NCI-H526 treated with DMSO at 0.1 percent for 48 hours (cell line): ENCODE measurements at places on chromosomes 5 and 9.

- no peak for DNase-seq
Observed at GRCh38 chr9:4962085-4962484, 23.0 kb upstream of the JAK2 start.

- no peak for DNase-seq
Observed at GRCh38 chr9:17291766-17292165, 156.9 kb downstream of the CNTLN start.

- no peak for DNase-seq
Observed at GRCh38 chr9:92887880-92888338, 10.1 kb upstream of the ZNF484 start.

- no peak for DNase-seq
Observed at GRCh38 chr9:133760713-133761290, 22.6 kb upstream of the SARDH start.

GRCh38 chr9:15915711-15916110, 362.9 kb downstream of the CCDC171 start:
- no peak for DNase-seq

GRCh38 chr5:111741278-111741677, 15.7 kb downstream of the NREP start:
- peak; percentile 31 for DNase-seq

DNA sequence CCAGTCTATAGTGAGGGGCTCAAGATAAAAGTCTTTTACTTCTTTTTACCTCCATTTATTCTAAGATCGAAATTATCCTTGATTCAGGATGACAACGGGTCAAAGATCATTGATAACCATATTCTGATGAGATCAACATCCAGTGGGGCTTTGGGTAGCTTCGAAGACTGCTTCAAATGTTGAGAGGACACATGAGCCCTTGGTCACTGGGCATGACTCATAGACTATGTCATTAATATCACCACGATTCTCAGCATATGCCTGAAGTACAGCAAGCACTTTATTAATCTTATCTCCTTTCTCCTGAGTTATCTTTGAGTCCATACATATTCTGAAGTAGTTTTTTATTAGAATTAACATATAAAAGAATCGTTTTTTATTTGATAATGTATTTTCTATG, 117.1 kb upstream of the DAB2 start:
- DNase-seq, result no peak

GRCh38 chr9:72557549-72557948, 36.1 kb downstream of the TMC1 start:
- no peak for DNase-seq

DNA sequence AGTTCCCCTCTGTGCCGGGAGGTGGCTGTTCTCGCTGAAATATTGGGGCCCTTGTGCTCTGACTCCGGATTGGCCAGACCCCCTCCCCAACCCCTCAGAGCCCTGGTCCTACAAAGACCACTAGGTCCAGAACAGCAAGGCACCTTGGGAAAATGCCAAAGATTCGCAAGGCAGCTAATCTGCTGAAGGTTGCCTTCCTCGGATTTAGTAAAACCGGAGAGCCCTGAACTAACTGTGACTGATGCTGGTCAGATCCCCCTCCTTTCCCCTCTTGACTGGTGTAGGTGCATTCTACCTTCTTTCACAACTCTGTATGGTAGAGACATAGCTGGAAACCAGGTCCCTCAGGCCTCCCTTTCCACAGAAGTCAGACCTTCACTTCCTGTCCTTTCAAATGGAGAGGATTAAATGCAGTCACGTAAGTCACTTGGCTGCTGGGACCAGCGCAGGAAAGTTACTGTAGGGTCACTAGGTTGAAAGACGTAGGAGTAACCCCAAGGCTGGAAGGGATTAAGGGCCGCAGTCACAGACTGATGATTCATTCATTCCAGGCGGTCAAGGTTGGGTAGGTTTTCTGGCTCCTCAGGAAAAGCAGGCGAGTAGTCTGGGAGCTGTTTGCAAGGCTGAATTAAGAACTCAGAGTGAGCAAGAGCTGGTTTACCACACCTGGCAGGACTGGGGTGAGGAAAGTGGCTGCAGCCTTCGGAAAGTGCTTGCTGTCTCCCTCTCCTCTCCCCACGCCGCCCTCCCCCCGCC, 5.3 kb downstream of the BARX1 start:
- DNase-seq, result no peak

- DNase-seq, result no peak
Observed at GRCh38 chr5:102911973-102912372, 156.9 kb downstream of the PAM start.

DNA sequence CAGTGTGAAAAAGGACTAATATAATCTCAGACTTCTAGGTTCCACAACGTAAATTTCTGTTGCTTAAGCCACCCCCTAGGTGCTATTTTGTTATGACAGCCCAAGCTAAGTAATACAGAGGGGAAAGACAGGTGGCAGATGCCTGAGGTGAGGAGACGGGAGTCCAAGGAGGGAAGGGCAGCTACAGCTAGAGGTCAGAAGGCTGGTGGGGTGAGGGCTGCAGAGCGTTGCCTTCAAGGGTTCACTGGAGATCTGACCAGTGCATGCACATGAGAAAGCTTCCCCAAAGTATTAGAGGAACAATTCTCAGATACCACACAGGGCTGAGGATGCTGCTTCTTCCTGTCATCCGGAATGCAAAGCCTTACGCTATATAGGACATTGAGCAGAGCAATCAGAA, 104.7 kb upstream of the IRX4 start:
- DNase-seq, result no peak
